Muscle of leg (tissue), 16 donors: ENCODE measurements at places on chromosomes 4 and X. TPM values are rescaled to one million over a fixed set of nuclear protein-coding genes. Genes with fewer than 3 reads are reported as not detected.
A peak's percentile ranks its signal among the peaks of the same experiment; 100 is the strongest.

GRCh38 chr4:138535316-138535715 is 293.2 kb upstream of the SLC7A11 start:
- no peak for DNase-seq
- no peaks in the 10 kb centered on the region for H3K36me3 ChIP-seq
- H3K4me1 ChIP-seq, result no peaks in the 10 kb centered on the region
- H3K27ac ChIP-seq, result no peak overlapping the region

The SORBS2 gene
- 17.7 TPM for total RNA-seq

- no peak for DNase-seq
- no peak overlapping the region for H3K27ac ChIP-seq
- H3K27me3 ChIP-seq, result no peaks in the 10 kb centered on the region
- no peak overlapping the region for H3K4me3 ChIP-seq
- H3K4me1 ChIP-seq, result no peaks in the 10 kb centered on the region
These were observed 32.7 kb downstream of the SEC24D start for GRCh38 chr4:118803253-118803652.

DNA sequence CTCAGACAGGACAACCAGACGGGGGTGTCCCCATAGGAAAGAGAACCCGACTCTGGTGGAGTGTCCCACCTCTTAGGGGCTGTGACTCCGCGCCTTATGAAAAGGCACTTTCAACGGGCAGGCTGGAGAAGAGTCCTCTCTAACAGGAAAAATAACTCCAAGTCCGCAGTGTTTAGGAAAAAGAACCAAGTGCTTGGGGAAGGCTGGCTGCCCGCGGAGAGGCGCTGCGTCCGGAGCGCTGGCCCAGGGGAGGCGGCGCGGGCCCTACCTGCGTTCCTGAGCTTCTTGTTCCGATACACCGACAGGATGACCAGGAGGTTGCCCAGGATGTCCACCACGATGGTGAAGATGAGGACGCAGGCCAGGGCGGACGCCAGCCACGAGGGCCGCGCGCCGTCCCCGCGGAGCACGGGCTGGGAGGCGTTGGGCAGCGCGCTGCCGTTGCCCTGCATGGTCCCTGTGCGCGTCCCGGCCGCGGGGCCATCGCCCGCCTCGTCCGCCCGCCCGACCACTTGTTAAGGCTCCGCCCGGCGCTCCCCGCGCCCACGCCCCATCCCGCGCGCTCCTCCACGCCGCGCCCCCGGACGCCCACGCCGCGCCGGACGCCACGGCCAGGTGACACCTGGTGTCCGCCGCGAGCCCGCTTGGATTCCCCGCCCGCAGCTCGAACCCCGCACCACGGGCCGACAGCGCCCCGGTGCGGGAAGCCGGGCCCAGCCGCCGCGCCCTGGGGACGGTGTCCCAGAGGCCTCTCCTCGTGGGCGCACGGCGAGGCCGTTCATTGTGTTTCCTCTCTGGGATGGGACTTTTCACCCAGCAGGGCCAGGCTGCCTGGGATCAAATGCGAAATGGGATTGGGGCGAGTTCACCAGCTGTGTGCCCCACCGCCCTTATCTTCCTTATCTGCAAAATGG is at the start of gene MTNR1A:
MTNR1A (minus strand) TSS at position 654 of the 914 bp plus-strand sequence; CDS start at position 452, 202 bp downstream.
- H3K27ac ChIP-seq, result no peak within 1 kb of the TSS
- peak; percentile 5 for DNase-seq
- H3K36me3 ChIP-seq, result no peaks in the 10 kb centered on the region
- peaks cover 20% of the 10 kb centered on the region for H3K27me3 ChIP-seq
- peaks cover 6% of the 10 kb centered on the region for H3K4me1 ChIP-seq

GRCh38 chr4:90081432-90082144 is 45.6 kb upstream of the CCSER1 start:
- H3K27me3 ChIP-seq, result no peaks in the 10 kb centered on the region
- DNase-seq, result no peak
- no peak overlapping the region for H3K27ac ChIP-seq
- no peaks in the 10 kb centered on the region for H3K4me1 ChIP-seq
- H3K36me3 ChIP-seq, result no peaks in the 10 kb centered on the region

DNA sequence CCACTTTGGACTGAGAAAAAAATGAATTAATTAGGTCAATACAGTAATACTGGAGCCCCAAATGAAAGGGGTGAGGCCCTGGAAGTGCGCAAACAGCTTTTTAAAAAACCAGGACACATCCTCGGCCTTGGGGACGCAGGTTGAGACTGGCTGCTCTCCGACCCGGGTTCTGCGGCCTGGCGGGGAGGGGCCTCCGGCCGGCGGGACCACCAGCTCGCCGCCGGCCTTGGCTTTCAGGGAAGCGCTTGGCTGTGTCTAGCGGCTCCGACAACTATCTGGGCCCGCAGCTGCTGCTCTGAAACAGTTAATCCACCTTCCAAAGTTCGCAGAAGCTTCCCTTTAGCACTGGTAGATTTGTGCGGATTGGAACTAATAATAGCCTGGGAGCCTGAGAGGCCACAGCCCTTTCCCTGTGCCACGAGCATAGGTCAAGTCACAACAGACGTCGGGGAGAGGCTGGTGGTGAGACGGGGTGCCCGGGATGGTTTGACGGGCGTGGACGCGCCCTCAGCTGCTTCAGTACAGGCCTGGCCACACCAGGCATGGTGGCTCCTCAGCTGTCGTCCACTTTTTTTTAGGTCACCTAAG is 1.1 kb upstream of the SEL1L3 start:
- H3K27ac ChIP-seq, result peak overlapping the region; percentile 67
- H3K27me3 ChIP-seq, result peaks cover 5% of the 10 kb centered on the region
- DNase-seq, result peak; percentile 36
- H3K4me1 ChIP-seq, result peaks cover 16% of the 10 kb centered on the region

- no peaks in the 10 kb centered on the region for H3K27me3 ChIP-seq
- DNase-seq, result no peak
- no peaks in the 10 kb centered on the region for H3K4me1 ChIP-seq
- H3K27ac ChIP-seq, result no peak overlapping the region
These were observed 861 bp upstream of the DTHD1 start for GRCh38 chr4:36280555-36280954.

The GC gene
- 0.35 TPM for total RNA-seq

DNA sequence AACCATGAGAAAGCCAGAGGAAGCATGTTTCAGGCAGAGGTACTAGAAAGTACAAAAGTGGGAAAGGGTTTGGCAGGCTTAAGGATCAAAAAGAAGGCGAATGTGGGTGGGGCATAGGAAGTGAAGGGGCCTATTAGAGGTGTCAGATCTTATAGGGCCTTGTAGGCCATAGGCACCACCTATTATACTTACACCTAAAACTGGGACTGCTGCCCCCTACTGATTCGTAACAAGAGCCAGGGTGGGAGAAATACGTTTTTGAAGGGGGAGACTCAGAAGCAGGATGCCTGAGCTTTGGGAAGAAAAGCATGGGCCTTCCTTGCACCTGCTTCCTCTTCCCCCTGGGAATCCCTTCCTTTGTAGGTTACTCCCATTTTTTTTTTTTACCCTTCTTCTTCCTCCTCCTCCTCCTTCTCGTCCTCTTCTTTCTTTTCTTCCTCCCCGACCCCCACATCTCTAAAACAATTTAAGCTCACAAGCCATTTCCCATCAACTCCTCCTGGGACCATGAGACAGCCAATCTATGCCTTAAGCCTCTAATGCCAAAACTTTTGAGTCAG is 40.7 kb upstream of the GPC3 start:
- H3K27ac ChIP-seq, result no peak overlapping the region
- peaks cover 25% of the 10 kb centered on the region for H3K27me3 ChIP-seq
- peak; percentile 24 for DNase-seq
- no peaks in the 10 kb centered on the region for H3K36me3 ChIP-seq

- H3K27ac ChIP-seq, result no peak overlapping the region
- no peaks in the 10 kb centered on the region for H3K36me3 ChIP-seq
- no peak for DNase-seq
- H3K4me1 ChIP-seq, result no peaks in the 10 kb centered on the region
These were observed 47.8 kb downstream of the NIPAL1 start for GRCh38 chr4:48064349-48064748.

- DNase-seq, result no peak
- H3K36me3 ChIP-seq, result peaks cover 15% of the 10 kb centered on the region
- no peak overlapping the region for H3K27ac ChIP-seq
- H3K27me3 ChIP-seq, result no peaks in the 10 kb centered on the region
These were observed 33.8 kb upstream of the FGFBP2 start for GRCh38 chr4:15996773-15997172.

GRCh38 chr4:173899813-173900212 is 369.8 kb upstream of the HAND2 start:
- H3K27me3 ChIP-seq, result no peaks in the 10 kb centered on the region
- H3K4me1 ChIP-seq, result no peaks in the 10 kb centered on the region
- H3K4me3 ChIP-seq, result no peak overlapping the region
- DNase-seq, result no peak

- H3K36me3 ChIP-seq, result no peaks in the 10 kb centered on the region
- no peaks in the 10 kb centered on the region for H3K27me3 ChIP-seq
- no peak overlapping the region for H3K27ac ChIP-seq
- no peaks in the 10 kb centered on the region for H3K4me1 ChIP-seq
- no peak for DNase-seq
- no peak overlapping the region for H3K4me3 ChIP-seq
These were observed 632.6 kb upstream of the DIAPH2 start for GRCh38 chrX:96052078-96052477.

GRCh38 chr4:109294006-109294405 is 8.5 kb downstream of the COL25A1 start:
- H3K4me1 ChIP-seq, result no peaks in the 10 kb centered on the region
- no peak overlapping the region for H3K4me3 ChIP-seq
- no peaks in the 10 kb centered on the region for H3K36me3 ChIP-seq
- no peak overlapping the region for H3K27ac ChIP-seq
- no peak for DNase-seq
- H3K27me3 ChIP-seq, result no peaks in the 10 kb centered on the region

The PNMA6F gene
- not detected for total RNA-seq

DNA sequence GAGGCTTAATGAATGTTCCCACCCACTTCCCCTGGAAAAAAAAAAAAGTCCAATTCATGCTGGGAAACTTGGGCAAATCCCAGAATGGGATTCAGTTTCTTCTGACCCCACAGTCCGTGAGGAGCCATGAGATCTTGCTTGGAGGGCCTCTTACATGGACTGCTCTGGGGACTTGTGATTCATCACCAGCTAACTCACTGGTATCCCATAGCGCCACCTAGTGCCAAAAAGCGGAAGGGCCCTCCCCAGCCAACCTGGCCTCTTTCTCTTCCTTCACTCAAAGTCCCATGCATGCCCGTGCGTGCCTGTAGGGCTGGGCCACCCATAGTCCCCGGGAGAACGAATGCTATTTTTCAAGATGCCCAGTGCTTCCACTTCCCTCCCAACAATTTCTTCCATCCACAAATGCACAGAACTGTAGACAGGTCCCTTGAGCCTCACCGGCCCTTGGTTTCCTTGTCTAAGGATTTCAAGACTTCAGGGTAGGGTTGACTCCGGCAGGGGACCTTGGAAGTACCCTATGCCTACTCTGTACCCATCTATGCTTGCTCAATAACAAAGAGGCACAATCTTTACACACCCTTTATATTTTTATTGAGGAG is 5.1 kb downstream of the RTL5 start:
- H3K27me3 ChIP-seq, result peaks cover 73% of the 10 kb centered on the region
- H3K27ac ChIP-seq, result peak overlapping the region; percentile 77
- no peak overlapping the region for H3K4me3 ChIP-seq
- DNase-seq, result peak; percentile 95
- no peaks in the 10 kb centered on the region for H3K36me3 ChIP-seq

The RBMXL3 gene
- not detected for total RNA-seq

The HSFX2 gene
- total RNA-seq, result 0.75 TPM

The BCORL1 gene
- total RNA-seq, result 4.3 TPM

GRCh38 chr4:24769571-24769970 is 25.8 kb upstream of the SOD3 start:
- H3K27me3 ChIP-seq, result no peaks in the 10 kb centered on the region
- peaks cover 10% of the 10 kb centered on the region for H3K4me1 ChIP-seq
- H3K27ac ChIP-seq, result no peak overlapping the region

The SSX1 gene
- not detected for total RNA-seq

GRCh38 chr4:15963001-15963451 is at the start of gene FGFBP2:
FGFBP2 (minus strand) TSS chr4:15963175; CDS start chr4:15963129, 46 bp downstream.
- peaks cover 13% of the 10 kb centered on the region for H3K4me1 ChIP-seq
- H3K27ac ChIP-seq, result no peak within 1 kb of the TSS
- no peak within 1 kb of the TSS for H3K4me3 ChIP-seq
- DNase-seq, result peak; percentile 36
- no peaks in the 10 kb centered on the region for H3K27me3 ChIP-seq
- peaks cover 3% of the 10 kb centered on the region for H3K36me3 ChIP-seq

- no peaks in the 10 kb centered on the region for H3K36me3 ChIP-seq
- H3K27ac ChIP-seq, result no peak overlapping the region
- H3K27me3 ChIP-seq, result peaks cover 6% of the 10 kb centered on the region
- no peak for DNase-seq
- H3K4me3 ChIP-seq, result no peak overlapping the region
These were observed 5.1 kb downstream of the CYTL1 start for GRCh38 chr4:5014007-5014682.

DNA sequence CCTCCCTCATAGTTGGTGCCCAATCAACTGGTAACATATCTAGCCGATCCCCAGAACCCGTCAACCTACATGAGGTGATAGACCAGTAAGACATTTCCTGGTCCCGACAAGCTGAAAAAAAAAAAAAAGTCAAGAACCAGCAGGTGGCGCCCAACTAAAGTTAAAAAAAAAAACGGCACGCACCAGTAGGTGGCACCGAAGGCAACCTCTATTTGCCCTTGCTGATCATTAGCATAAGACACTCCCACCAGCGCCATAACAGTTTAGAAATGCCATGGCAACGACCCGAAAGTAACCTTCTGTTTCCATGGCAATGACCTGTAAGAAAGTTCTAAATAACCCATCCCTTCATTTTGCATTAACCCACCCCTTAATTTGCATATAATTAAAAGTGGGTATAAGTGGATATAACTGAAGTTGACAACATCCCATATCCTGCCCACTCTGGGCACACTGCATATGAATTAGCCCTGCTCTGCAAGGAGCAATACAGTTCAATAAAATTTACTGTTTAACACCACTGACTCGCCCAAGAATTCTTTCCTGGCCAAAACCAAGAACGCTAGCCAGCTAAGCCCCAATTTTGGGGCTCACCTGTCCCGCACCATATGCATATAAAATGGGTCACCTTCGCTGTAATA is 83.9 kb upstream of the SPANXB1 start:
- no peak overlapping the region for H3K27ac ChIP-seq
- no peak overlapping the region for H3K4me3 ChIP-seq
- no peaks in the 10 kb centered on the region for H3K4me1 ChIP-seq
- H3K27me3 ChIP-seq, result peaks cover 2% of the 10 kb centered on the region
- H3K36me3 ChIP-seq, result no peaks in the 10 kb centered on the region
- DNase-seq, result peak; percentile 26

The APBB2 gene
- total RNA-seq, result 50.6 TPM

- no peak overlapping the region for H3K4me3 ChIP-seq
- no peak overlapping the region for H3K27ac ChIP-seq
- no peak for DNase-seq
- no peaks in the 10 kb centered on the region for H3K36me3 ChIP-seq
- H3K4me1 ChIP-seq, result no peaks in the 10 kb centered on the region
These were observed 451.9 kb downstream of the SMARCA1 start for GRCh38 chrX:129071390-129071789.

DNA sequence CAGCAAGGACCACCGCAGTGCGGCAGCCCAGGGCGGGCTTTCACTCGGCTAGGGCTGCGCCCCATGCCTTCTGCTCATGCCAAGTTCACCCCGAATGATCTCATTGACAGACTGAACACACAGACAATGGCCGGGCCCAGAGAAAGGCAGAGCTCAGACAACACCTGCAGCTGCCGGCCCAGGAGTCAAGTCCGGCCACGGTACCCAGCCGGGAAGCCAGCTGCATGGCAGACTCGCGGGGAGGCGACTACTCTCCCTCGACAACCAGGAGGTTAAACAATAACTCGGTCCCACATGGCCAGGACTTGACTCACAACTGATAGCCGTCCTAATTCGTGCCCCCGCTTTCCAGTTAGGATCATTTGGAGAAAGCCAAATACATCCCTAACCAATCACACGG is 50.4 kb downstream of the ABLIM2 start:
- no peak overlapping the region for H3K27ac ChIP-seq
- H3K4me1 ChIP-seq, result peaks cover under 1% of the 10 kb centered on the region
- no peak for DNase-seq
- H3K27me3 ChIP-seq, result peaks cover 50% of the 10 kb centered on the region
